Retinal pigment epithelial cell (primary cell): ENCODE measurements at places on chromosomes 2 and 18.

GRCh38 chr2:76268484-76268883 lies 557.8 kb upstream of the GCFC2 start:
- DNase-seq: no peak

DNA sequence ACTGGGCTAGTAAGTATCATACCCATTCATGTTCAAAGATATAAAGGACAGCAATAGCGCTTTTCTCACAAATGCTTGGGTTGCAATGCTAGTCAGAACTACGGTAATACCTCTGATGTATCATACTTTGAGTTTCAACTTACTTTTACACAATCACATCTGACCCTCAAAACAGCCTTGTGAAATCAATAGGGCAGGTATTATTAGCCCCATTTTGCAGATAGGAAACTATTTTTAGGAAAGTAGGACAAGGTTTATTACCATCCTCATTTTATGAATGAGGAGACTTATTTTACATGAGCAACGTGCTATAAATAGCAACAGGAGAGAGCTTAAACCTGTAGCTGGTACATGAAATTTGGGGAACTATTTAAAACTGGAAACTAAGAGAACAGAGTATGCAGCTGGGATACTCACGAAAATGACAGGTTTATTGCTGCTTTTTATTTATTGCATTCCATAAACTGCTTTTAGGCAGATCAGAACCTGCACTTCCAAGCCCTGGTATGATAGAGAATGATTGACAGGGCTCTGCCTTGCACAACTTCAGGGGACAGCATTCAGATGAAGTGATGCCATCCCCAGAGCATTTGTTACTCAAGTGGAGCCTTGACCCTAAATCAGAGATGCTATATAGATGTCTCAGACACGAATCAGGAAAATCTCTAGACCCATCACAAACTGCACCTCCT lies 42.4 kb upstream of the PPM1B start:
- no peak for DNase-seq

DNA sequence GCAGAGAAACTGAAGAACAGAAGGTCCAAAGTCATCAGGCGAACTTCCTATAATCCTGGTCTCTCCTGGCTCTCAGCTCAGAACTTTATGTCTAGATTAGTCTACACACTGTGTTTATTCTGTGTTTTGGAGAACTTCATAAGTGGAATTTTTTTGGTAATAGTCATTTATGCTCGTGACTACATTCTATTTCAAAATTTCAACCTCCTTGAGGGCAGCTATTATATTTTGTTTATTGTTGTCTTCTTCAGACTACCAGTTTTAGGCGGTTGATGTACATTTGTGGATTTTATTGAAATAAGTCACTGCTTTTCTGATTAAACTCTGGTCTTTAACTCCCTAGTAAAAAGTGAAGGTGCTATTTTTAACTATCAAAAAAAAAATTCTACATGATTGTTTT lies 816.6 kb downstream of the SATB2 start:
- DNase-seq: no peak

GRCh38 chr18:35910327-35910726 lies 62.2 kb upstream of the RMP24 start:
- DNase-seq: no peak

GRCh38 chr2:151472966-151473365 lies 63.3 kb downstream of the RIF1 start:
- no peak for DNase-seq

DNA sequence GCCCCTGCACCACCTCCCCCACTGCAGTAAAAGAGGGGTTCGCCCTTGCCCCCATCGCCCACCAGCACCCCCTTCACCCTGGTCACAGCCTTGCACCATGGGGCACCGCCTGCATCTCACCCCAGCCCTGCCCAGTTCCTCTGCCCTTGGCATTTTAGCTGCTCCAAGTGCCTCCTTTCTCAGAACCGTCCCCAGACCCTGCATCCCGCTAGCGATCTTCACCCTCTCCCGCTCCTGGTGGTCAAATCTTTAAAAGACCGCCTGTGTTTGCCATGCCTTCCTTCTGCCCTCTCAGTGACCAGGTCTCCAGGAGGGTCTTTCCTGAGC lies 114.7 kb upstream of the OTOS start:
- no peak for DNase-seq

GRCh38 chr2:41859615-41860514 lies 188.0 kb upstream of the PKDCC start:
- no peak for DNase-seq

GRCh38 chr18:45275367-45276113 lies 339.7 kb upstream of the SLC14A2 start:
- DNase-seq: no peak

- DNase-seq: no peak
Observed at GRCh38 chr2:218761795-218762194, 20.2 kb upstream of the CYP27A1 start.

- DNase-seq: no peak
Observed at GRCh38 chr2:113155331-113155730, 18.4 kb upstream of the PSD4 start.

DNA sequence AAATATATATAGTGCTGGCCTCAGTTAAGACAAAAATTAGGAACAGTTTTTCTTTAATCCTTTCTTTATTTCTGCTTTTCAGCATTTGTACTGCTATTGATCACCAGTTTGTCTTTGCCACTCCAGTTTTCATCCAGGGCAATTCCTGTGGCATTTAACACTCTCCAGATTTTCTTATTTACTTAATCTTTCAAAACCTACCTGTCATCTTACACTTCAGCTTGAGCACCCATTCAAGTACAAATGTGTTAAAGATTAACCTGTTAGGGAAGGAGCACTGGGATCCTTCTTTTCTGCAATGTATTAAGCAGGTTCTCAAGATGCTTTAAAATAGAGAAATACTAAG lies 101.8 kb upstream of the SCN1A start:
- no peak for DNase-seq

- no peak for DNase-seq
Observed at GRCh38 chr2:217948897-217949296, 53.9 kb downstream of the TNS1 start.

DNA sequence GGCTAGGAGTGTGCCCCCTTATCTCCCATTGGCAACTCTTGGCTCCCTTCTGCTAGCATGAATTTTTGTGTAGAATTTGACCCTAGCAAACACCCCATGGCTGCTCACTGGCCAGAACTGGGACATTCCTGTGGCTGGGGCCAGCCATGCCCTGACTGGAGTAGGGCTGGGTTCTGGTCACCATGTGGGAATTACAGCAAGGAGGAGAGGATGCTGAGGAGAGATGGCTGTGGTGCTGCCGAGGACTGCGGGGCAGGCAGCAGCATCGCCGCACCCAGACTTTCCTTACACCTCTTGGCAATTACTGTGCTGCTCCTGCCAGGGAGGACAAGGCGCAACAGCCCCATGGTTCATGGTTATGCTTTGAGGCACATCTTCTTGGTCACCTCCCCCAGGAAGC lies 12.7 kb downstream of the KCNF1 start:
- DNase-seq: no peak

- DNase-seq: no peak
Observed at GRCh38 chr2:24411488-24412151, 51.3 kb upstream of the ITSN2 start.

DNA sequence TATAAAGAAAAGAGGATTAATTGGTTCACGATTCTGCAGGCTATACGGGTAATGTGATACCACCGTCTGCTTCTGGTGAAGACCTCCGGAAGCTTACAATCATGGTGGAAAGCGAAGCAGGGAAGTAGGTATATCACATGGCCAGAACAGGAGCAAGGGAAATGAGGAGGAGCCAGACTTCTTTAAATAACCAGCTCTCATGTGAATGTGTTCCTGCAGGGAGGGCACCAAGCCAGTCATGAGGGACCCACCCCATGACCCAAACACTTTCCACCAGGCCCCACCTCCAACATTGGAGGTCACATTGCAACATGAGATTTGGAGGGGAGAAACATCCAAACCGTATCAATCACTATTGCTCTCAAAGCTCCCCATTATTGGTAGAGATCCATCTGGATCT lies 61.8 kb downstream of the EFEMP1 start:
- DNase-seq: peak; percentile 55

- DNase-seq: no peak
Observed at GRCh38 chr2:172630181-172630580, 74.3 kb downstream of the PDK1 start.

GRCh38 chr18:9712611-9713010 lies 4.5 kb downstream of the RAB31 start:
- DNase-seq: no peak

DNA sequence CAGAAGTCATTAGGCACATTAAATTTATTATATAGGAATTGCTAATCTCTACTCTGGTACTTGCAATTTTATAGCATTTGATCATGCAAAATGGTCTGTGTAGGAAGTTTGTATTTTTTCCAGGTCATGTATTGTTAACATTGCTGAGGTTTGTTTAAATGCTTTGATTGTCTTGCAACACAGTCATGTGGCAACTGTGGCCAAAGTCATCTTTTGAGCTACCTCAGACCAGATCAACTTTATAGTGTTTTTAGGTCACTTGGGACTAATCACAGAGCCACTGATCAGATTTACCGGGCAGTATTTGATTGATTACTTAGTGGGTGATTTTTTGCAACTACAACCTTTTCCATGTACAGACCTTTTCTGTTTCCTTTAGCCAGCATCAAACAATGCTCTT lies 3.7 kb downstream of the SERPINB5 start:
- no peak for DNase-seq

DNA sequence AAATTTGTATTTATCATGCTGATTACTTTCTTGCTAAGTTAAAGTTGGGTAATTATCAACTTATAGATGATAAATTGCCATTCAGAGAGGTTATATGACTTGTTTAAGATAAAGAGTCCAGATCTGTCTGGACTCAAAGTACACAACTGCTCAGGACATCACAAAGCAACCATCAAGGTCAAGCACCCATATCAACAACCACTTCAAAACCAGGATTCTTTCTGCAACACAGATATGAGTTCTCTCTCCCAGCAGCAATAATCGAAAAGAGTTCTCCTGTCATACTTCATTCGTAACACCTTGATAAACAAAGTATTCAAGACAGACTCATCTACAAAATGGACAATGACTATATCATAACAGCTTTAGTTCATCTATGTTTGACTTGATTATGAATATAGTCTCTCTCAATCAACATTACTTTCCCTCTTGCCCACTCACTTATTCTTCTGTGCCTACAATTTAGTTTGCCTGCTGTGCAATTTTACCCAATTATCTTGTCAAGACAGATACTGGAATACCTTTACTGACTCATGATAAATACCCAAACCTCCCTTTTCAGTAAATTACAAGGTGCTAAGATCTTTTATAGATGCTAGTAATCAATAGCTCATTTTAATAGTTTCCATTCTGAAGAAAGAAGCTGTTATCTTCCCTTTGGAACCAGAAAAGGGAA lies 281.8 kb downstream of the NBAS start:
- no peak for DNase-seq

DNA sequence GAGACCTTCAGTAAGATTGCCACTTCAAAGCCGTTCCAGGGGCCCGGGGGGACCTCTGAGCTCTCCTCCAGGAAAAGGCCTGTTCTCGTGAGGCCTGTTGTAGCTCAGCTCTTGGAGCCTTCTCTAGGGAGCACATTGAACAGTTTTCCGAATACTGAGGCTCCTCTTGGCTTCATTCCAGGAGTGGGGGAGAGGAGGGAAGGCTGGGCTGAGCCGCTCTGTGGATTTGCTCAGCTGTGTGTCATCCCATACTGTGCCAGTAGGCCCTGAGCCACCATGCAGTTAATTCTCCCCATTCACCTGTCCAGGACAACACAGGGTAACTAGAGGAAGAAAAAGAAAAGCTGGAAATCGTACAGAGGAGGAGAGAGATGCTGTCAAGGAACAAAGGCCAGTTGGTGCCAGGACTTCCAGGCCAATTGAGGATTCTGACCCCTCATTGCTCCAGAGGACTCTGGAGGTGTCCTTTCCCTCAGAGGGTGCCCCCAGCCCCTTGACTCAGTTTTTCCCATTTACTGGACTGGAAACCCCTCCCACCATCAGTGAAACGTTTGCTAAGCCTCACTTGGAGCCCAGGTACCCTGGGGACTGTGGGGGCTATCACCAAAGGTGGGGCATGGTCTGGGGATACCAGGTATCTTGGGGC lies 41.4 kb downstream of the HS1BP3 start:
- DNase-seq: no peak

GRCh38 chr2:231926180-231926741 lies at the start of gene NPPC:
NPPC (minus strand) TSS chr2:231926396; CDS start chr2:231926249, 147 bp downstream.
- DNase-seq: no peak

- DNase-seq: no peak
Observed at GRCh38 chr2:149015501-149015900, 23.0 kb upstream of the LYPD6B start.

- no peak for DNase-seq
Observed at GRCh38 chr2:61550375-61551209, 12.4 kb upstream of the XPO1 start.

- DNase-seq: no peak
Observed at GRCh38 chr2:63163161-63163820, 112.7 kb downstream of the OTX1 start.

GRCh38 chr2:26072925-26073768 lies 39.3 kb downstream of the RAB10 start:
- DNase-seq: no peak

DNA sequence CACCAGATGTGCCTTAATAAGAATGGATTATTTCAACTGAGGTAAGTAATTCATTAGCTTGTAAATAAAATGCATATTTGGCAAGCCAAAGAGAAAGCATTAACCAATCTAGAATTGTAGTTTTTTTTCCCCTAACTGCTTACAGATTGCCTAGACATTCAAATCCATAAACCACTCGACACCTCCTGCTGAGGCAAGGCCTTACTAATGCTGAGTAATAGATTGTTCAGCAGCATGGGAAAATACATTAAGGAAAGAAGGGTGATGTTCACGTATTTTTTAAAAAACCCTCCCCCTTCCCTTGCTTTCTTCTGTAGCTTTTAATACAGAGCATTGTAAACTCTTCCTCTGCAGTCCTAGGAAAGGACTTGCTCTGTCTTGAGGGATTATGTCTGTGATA lies 17.0 kb upstream of the LINC00305 start:
- DNase-seq: no peak

GRCh38 chr2:200081236-200081635 lies 125.9 kb downstream of the MAIP1 start:
- DNase-seq: peak; percentile 92

GRCh38 chr2:143402451-143402850 lies 273.2 kb downstream of the ARHGAP15 start:
- no peak for DNase-seq

- DNase-seq: no peak
Observed at GRCh38 chr2:27729614-27730013, 41.9 kb upstream of the MRPL33 start.

DNA sequence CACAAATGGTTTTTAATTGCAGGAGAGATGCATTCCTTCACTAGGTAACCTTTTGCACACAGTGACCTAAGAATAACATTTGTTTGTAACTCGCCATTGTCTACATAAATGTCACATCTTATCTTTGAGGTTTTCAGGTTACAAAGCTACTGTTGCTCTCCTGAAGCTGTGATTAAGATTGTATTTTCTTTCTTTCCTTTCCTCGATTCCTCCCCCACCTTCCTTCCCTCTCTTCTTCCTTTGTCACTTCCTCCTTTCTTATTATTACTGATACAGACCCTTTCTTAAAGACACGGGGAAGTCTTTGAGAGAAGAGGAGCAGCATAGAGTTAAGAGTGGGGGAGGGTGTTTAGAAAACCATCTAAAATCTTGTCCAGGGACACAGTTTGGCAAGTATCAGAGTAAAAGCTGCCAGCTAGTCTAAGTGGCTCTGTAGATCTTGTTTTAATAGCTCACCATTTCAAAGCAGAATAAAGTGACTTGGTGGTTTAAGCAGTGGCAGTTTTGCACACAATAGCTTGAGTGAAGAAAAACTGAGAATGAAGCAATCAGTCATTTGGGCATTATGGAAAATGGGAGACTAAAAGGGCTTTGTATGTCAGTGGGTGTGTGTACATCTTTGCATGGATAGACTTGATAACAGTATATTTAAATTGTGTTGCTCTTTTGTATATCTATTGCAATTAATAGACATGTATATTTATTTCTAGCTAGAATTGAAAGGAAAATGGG lies 10.9 kb downstream of the CERS6 start:
- no peak for DNase-seq
